ENCODE measurements at places on chromosomes 3 and 15.

- DNase-seq = no peak
Observed at GRCh38 chr3:118167571-118167970, 867.1 kb downstream of the IGSF11 start.

- no peak for DNase-seq
Observed at GRCh38 chr15:78200276-78200930, 34.0 kb downstream of the ACSBG1 start.

GRCh38 chr3:134640872-134641470, 9.9 kb downstream of the KY start:
- no peak for DNase-seq

GRCh38 chr15:89114990-89115389, 26.7 kb downstream of the ABHD2 start:
- no peak for DNase-seq

GRCh38 chr15:100598655-100599054, 3.3 kb downstream of the LINS1 start:
- no peak for DNase-seq

GRCh38 chr3:156826896-156827882, 1.0 kb downstream of the LEKR1 start:
- no peak for DNase-seq
